ENCODE measurements at places on chromosomes 3 and 15. TPM values are rescaled to one million over a fixed set of nuclear protein-coding genes. Genes with fewer than 3 reads are reported as not detected.
A peak's percentile ranks its signal among the peaks of the same experiment; 100 is the strongest.

FBXL22 gene
- 1.9 TPM for total RNA-seq

WDR76 gene
- 8.7 TPM for total RNA-seq

TMCO5A gene
- total RNA-seq = not detected

PRSS50 gene
- 0.89 TPM for total RNA-seq

- no peak for DNase-seq
Observed at GRCh38 chr15:80497221-80497620, 93.0 kb downstream of the ARNT2 start.

DNA sequence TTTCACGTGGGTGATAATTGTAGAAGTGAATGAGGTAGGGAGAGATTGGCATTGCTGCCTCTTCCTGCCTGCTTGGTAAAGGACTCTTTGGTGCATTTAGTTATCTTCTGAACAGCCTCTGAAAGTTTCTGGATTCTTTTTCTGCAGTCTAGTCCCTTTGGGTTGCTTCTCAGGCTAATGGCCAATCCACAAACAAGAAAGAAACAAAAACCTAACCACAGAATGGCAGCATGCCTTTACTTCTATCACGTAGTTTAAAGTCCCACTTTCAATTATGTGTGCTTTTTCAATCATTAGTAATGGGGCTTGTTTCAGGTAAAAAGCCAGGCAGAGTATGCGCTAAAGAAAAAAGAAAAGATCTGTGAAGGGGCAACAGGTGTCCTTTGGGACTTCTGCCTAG lies 7.4 kb downstream of the FGF12 start:
- no peak for DNase-seq

DNA sequence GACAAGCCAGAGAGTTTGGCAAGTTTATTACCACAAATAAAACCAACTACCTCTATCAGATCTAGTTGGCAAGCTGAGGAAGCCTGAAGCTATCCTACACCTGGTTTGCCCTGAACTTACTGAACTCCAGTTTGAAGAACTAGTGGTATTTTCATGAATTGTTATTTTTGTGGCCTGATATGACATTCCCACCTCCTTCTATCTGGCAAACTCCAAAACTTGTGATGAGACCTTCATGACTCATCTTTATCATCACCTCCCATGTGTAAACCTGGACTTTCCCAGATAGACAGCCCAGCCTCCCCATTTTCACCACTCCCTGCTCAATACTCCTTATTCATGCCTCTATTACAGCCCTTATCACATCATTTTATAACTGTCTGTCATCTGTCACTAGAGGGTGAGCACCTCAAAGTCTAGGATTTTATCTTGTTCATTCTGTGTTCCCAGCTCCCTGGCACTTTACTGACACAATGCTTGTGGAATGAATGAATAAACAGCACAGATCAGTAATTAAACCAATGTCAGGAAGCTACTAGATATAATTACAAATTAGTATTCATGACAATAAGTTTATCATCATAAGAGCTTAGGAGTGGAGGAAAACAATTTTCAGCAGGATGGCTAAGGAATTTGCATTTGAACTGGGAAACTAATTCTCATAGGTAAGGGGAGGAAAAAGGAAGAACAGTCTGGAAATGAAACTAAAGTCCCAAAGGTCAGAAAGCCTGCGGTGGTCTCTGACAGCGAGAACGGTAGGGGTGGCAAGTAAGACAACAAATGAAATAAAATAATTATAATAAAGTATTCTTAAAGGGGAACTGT lies 13.2 kb upstream of the TRANK1 start:
- no peak for DNase-seq

- DNase-seq = no peak
Observed at GRCh38 chr15:28904541-28905315, 19.0 kb downstream of the APBA2 start.

- peak; percentile 35 for DNase-seq
Observed at GRCh38 chr3:32392536-32393302, 1.1 kb downstream of the CMTM7 start.

- no peak for DNase-seq
Observed at GRCh38 chr15:46703020-46703861, 1014.1 kb upstream of the SEMA6D start.

Measured in skin of body (tissue), 3 donors.